ENCODE measurements at places on chromosomes 5 and 9.

- no peak for DNase-seq
Observed at GRCh38 chr5:55530669-55531068, 4.1 kb downstream of the PLPP1 start.

DNA sequence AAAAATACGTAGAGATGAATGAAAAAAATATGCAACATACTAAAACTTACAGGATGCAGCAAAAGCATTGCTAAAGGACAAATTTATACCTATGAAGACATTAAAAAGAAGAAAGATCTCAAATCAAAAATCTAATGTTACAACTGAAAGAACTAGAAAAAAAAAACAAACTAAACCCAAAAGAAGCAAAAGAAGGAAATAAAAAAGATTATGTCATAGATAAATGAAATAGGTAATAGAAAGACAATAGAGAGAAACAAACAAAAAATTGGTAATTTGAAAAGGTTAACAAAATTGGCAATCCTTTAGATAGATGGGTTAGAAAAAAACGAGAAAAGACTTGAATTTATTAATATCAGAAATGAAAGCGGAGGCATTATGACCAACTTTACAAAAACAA is 1000.2 kb downstream of the TLE4 start:
- DNase-seq: no peak

GRCh38 chr5:149273950-149274349 is 2.3 kb downstream of the AFAP1L1 start:
- DNase-seq: no peak

GRCh38 chr9:72649127-72649442 is 127.7 kb downstream of the TMC1 start:
- DNase-seq: no peak

- DNase-seq: no peak
Observed at GRCh38 chr5:58974083-58974482, 391.2 kb downstream of the RAB3C start.

DNA sequence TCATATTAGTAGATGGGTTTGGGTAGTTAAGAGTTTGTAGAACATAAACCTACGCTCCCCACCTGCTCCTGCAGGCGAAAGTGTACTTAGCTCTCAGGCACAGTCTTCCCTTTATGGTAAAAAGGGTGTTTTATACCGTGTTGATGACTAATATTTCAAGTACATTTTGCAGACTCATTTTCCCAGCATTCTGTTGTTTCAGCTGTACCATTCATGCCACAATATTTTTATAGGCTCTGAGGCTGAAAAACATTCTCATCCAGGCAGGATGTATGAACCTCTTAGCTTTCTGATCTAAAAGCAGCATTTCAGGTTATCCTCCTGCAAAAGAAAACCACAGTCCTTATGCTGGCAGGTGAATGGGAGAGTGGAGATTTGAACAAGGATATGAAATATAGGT is 231.4 kb downstream of the NR2F1-AS1 start:
- DNase-seq: no peak

DNA sequence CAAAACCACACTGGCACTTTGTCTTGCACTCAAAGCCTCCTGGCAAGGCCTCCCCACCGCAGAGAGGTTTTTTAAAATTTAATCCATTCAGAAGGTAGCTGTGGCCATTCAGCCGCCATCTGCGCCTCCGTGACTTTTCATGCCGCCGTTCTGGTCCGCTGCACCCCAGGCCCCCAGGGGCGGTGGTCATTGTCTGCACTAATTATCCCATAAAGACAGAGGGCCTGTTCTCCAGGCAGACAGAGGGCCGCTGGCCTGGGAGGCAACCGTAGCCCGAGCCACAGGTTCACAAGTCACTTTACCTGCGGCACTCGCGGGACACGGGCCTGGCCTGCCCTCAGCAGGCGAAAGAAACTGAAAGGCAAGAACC is 49.4 kb downstream of the EXD3 start:
- no peak for DNase-seq

- no peak for DNase-seq
Observed at GRCh38 chr5:162248107-162248713, 180.6 kb downstream of the GABRG2 start.

- no peak for DNase-seq
Observed at GRCh38 chr5:123151227-123151909, 62.3 kb downstream of the PRDM6 start.

DNA sequence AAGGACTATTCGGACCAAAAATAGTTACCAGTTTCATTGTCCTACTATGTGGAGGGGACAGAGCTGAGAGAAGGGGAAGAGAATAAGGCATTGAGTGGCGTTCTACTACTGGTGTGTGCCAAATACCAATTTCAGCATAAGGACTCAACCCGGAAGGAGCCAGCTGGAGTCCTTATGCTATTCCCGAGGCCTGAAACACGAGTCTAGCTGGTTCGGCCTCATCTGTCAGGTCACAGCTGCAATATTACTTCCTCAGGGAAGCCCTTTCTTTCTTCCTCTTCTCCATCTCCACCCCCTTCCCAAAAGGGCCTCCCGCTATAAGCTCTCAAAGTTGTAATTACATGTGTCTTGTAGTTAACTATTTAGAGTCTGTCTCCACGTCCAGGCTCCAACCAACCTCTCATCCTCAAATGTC is 20.5 kb upstream of the FER start:
- DNase-seq: peak; percentile 38

GRCh38 chr5:178295589-178295988 is 63.0 kb upstream of the PHYKPL start:
- DNase-seq: no peak

GRCh38 chr5:169637085-169637548 is at the start of gene DOCK2:
Gene DOCK2, plus strand, starts transcription at chr5:169637275. Its CDS starts 52 bp downstream, at chr5:169637327.
- DNase-seq: no peak

DNA sequence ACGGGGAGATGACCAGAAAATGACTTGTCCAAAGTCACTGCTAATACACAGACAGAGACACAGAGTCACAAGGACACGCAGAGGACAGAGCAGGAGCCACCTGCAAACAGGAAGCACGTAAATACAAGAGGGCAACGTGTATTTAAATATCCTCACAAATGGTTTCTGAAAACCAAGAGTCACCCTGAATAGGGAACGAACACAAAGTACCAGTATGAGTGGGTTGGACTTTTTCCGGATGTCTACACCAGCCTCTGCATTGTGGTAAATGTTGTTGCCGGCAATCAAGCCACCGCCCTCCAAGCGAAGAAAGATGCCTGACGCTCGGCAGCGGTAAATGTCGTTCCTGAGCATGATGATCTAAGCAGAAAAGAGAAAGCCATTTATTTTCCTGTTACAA is 44.5 kb downstream of the FBXO10 start:
- no peak for DNase-seq

- no peak for DNase-seq
Observed at GRCh38 chr9:107927276-107927675, 437.7 kb upstream of the KLF4 start.

DNA sequence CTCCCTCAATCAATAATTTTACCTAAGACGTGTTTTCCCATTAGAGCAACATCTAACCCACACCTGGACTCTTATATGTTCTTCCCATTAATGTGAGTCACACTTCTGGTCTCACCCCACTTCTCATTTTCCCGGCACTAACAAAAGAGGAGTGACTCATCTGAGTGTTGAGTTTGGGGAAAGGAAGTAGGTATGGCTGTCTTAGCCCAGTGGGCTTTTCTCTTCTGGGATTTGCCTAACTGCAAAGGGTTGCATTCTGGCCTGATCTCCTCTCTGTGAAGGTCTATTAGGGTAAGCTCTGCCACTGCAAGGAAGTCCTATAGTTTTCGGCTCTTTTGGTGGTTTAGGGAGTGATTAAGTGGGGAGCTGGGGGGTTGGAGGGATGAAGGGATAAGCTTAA is 195.6 kb downstream of the KIAA0825 start:
- no peak for DNase-seq

DNA sequence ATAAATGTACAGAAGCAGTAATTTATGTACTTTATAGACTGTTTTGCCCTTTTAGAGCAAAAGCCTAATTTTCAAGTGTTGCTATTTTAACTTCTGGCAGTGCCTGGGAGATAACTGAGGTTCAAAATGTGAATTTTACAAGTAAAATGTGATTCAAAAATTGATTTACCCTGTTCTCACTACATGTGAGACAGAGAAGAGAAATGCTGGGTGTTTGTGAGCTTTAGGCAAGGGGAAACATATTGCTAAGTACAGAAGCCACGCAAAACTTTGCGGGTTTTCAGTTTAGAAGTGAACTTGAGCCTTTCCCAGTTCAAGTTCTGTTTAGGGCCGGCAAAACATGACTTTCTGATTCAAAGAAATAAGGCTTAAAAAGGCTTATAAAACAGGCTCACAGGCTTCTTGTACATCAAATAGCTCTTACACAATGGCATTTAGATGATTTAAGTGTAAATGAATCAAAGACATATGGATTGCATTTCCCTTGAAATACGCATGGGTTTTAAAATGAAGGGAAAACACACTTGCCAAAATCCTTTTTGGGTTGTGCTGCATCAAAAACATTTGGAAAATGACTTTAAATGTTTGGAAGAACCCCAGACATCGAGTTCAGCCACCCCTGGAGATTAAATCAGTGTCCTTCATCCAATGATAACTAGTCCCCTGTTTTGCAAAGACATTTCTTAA is 370.8 kb upstream of the MEF2C start:
- no peak for DNase-seq

All from AG08395 (cell line).